Left hindlimb (tissue), 1 donor: ENCODE measurements at places on chromosomes 2 and 18.

DNA sequence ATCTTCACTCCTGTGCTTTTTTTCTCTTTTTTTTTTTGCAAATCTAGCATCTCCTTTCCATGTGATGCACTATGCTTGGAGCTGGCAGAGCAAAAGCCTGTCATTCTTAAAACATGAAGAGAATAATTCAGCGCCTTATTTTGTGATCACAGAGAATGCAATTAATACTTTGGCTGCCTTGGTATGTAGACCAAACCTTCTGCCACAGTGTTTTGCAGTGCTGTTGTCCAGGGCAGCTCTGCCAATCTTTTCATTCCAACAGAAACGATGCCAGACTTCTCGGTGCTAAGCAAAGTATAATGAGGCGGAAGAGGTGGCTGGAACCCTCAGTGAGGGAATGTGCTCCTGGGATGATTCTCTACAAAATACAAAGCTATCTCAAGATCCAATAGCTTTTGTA lies 25.6 kb downstream of the BCL2 start:
- no peak for DNase-seq

DNA sequence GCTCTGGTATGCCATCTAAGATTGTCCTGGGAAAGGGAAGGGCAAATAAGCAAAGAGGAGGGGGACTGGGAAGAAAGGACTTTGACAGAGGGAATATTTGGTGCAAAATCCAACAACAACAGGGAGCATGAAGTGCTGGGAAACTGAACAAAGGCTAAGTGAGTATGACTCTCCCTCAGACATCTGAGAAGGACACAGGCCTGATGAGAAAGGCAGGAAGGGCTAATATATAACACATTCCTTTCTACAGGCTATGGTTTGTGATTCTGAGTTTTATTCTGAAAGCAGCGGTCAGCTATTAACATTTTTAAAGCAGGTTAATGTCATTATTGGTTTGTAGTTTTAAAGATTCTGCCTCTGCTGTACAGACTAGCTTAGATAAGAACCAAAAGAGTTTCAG lies 1579.5 kb downstream of the LRP1B start:
- DNase-seq, result no peak

GRCh38 chr2:196322973-196323810 lies 151.8 kb upstream of the STK17B start:
- DNase-seq, result no peak

DNA sequence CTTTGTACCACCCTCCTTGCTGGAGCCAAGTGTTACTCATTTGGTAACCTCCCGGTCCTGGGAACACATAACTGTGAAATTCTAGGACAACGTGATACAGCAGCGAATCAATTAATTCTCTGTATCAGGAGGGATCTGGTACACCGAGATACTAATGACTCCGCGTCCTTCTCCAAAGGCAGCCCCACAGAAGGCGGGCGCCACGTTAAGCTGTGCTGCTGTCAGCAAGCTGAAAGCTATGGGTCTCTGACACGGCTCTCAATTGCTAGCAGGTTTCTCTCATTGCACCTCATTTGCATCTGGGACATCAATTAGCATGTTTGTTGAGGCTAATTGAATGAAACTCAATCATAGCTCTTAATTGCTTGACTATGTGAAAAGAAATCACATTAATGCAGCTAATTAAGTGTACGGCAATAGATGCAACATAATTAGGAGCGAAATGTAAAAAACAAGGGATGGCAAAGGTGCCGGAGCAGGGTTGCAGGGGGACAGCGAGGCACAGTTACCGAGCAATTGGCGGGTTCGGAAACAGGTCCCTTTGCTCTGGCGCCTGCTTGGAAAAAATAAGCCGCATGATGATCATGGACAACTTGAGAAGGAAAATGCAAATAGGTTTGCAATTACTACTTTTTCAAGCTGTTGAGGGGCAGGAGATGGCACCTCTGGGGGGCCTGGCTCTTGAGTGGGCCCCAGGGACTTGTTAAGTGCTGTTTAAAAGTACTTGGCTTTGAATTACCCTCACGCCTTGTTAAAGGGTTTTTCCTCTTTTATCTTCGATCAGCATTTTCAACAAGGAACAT lies 264.2 kb downstream of the GBX2 start:
- DNase-seq, result no peak

- DNase-seq, result no peak
Observed at GRCh38 chr2:98149333-98149697, 62.3 kb downstream of the VWA3B start.

DNA sequence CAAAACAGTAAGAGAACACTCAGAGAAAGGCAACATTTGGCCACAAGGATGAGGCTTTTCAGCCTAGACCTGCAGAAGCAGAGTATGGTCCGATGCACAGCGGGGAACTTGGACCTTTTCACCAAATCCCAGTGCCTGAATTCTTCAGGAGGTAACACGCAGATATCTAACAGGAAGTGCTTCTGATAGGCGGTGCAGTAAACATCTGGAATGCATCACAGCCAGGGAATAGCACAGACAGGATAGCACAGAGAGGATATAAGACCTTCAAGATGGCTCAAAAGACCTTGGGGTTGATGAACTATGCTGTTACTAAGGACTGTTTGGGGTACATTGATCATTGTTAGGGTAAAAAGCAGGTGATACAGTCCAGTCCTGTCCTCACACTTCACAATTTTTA lies 1.7 kb downstream of the TMEM127 start:
- no peak for DNase-seq

GRCh38 chr18:28208268-28208667 lies 31.3 kb upstream of the CDH2 start:
- DNase-seq, result no peak

- DNase-seq, result peak; percentile 33
Observed at GRCh38 chr2:85421260-85422071, 3.0 kb downstream of the SH2D6 start.

DNA sequence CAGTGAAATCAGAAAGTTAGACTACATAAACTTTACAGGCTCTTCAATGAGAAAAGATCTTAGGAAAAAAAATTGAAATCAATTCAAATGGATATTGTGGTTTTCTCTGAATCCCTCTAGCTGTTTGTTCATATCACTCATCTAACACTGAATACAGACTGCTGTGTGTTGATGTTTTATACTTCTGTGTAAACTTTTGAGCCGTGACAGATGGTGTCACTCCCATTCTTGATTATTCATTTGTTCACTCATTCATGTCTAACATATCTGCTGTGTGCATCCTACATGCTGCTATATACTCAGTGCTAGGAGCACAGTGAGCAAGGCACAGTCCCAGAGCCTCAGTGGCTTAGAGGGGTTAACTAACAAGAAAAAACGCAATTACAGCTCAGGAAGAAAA lies 12.6 kb downstream of the KLHL23 start:
- DNase-seq, result no peak

- DNase-seq, result no peak
Observed at GRCh38 chr18:3119401-3120341, 100.1 kb downstream of the MYOM1 start.

DNA sequence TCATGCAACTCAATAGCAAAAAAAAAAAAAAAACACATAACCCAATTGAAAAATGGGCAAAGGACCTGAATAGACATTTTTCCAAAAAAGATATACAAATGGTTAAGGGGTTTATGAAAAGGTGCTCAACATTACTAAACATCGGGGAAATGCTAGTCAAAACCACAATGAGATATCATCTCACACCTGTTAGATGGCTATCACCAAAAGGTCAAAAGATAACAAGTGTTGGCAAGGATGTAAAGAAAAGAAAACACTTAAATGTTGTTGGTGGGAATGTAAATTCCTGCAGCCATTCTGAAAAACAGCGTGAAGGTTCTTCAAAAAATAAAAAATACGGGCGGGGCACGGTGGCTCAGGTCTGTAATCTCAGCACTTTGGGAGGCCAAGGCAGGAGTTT lies 112.4 kb upstream of the CAB39 start:
- no peak for DNase-seq

DNA sequence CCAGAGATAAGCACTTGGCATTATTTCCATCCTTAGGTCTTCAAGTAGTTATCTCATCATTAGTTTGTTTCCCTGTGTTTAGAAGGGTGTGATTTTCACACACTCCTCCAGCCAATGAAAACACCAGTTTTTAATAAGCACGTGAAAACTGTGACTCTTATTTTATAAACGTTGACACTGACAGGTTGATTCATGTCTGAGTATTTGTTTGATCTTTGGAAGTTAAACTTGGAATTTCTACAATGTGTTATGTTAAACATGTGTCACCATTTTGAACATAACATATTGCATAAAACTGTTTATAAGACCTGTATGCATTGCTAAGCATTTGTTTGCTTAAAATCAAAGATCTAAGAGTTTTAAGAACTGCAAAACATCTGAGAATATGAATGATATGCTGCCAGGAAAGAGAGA lies 27.6 kb downstream of the SLC40A1 start:
- no peak for DNase-seq

GRCh38 chr2:50529600-50530218 lies 502.2 kb downstream of the NRXN1 start:
- no peak for DNase-seq

- no peak for DNase-seq
Observed at GRCh38 chr2:200258081-200258480, 48.4 kb upstream of the SPATS2L start.

GRCh38 chr18:58862356-58862755 lies 2.3 kb upstream of the ZNF532 start:
- DNase-seq, result no peak

DNA sequence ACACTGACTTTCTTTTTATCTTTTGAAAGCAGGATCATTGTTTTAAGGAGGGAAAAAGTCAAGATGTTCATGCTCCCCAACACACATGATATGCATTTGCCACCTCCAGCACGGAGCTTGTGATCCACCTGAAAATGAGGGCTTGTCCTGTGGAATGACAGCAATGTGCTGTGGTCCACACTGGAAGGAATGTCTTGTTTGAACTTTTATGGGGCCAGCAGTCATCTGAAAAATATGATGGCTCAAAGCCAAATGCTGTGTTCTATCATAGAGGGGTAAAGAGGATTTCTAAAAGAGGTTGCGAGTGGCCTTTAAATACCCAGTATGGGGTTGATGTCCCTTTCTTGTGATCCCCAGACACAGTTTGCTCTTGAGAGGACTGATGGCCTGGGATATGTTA lies 226.5 kb upstream of the SPRED2 start:
- DNase-seq, result no peak

GRCh38 chr2:190802129-190802528 lies 78.5 kb upstream of the GLS start:
- no peak for DNase-seq

- DNase-seq, result no peak
Observed at GRCh38 chr2:44324971-44325426, 36.3 kb downstream of the PREPL start.

- DNase-seq, result no peak
Observed at GRCh38 chr2:23751747-23752265, 175.1 kb downstream of the ATAD2B start.

DNA sequence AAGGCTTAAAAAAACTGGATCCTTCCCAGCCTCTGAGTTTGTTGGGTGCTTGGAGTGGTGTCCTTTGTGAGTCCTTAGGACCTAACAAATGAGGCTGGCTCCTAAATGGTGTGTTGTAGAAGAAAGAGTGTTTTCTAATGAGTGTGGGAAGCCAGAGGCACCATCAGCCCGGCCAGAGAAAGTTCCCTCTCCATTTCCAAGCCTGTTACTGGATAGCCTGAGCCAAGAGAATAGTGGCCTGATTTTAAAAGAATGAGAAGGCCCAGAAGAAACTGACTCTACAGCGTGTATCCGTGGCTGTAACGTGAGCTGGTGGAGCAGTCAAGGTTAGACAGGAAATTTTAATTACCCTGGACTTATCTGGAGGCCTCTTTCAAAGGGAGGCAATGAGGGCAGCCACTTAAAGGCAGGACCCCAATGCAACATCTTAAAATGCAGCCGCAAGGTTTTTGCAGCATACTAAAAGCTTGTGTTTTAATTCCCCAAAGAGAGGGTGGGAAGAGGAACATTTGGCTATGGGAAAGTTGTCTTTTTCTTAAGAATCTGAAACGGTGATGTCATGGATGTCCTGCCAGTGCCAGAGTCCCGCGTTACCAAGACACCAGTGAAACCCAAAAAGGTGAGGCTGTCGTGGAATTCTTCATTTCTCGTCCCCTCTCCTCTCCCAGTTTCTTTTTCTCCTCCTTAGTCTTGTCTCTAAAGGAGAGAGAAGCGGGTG lies 4.6 kb downstream of the EFHD1 start:
- no peak for DNase-seq

GRCh38 chr2:12457831-12458230 lies 258.9 kb upstream of the TRIB2 start:
- no peak for DNase-seq

- no peak for DNase-seq
Observed at GRCh38 chr18:58359218-58359617, 269.7 kb downstream of the ALPK2 start.

DNA sequence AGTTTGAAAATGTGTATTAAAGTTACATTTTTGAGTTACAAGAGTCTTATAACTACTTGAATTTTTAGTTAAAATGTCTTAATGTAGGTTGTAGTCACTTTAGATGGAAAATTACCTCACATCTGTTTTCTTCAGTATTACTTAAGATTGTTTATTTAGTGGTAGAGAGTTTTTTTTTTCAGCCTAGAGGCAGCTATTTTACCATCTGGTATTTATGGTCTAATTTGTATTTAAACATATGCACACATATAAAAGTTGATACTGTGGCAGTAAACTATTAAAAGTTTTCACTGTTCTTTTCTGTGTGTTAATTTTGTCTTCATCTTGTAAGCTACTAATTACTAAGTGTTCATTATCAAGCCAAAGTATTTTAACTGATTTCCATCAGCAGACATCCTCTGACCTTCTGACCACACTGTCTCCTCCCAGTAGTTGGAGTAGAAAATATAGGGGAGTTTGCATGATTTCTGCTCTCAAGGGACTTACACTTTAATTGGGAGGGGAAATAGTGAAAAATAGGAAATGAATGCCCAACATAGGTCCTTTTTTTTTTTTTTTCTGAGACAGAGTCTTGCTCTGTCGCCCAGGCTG lies 4.3 kb downstream of the PMAIP1 start:
- no peak for DNase-seq

DNA sequence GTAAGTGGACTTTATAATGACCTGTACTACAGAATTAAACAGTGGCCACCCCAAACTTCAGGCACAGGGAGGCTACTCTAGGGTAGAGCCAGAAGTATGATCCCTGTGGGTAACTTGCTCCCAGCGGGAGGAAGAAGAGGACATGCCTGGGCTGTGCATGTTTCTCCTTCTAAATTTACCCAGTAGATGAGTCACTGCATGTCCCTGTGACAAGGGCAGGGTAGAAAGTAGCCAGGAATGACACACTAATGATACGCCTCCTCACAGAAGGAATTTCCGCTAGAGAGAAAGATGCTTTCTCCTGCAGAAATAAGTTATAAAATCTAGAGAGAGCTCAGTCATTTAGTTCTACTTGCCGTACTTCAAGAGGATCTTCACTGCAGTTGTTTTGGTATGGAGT lies 7.5 kb downstream of the ACYP2 start:
- no peak for DNase-seq

DNA sequence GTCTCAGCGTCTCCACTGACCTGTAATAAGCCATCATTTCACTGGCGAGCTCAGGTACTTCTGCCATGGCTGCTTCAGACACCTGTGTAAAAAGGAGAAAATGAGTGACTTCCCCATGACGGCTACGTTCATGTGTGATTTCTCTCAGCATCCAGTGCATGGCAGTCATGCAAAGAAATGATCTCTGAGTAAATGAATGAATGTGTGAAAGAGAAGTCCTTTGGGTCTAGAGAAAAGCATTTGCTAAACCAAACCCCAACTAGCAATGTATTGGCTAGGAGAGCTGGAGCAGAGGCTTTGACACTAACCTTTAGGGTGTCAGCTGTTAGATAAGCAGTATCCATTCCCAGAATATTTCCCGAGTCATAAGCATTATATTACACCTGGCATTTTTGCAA lies 417 bp downstream of the IL1B start:
- no peak for DNase-seq

GRCh38 chr18:59837586-59837985 lies 62.2 kb upstream of the PMAIP1 start:
- no peak for DNase-seq
